ENCODE measurements at places on chromosomes 12 and 14.

- DNase-seq, result no peak
Measured at GRCh38 chr12:52585946-52586345, 12.3 kb upstream of the KRT74 start.

DNA sequence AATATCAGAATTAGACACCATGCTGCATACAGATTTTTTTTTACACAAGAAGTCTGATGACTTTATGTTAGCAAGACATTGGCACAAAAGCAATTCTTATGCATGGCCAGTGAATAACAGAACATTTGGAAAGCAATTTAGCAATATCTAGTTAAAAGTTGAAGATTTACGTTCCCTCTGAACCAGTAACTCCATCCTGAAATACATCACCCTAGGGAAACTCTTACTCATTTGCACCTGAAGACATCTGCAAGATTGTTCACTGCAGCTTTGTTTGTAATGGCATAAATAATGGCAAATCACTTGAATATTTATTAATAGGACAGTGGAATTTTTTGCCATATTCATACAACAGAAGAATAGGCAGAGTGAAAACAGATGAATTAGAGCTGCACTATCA, 670.0 kb upstream of the NOVA1 start:
- DNase-seq, result no peak

DNA sequence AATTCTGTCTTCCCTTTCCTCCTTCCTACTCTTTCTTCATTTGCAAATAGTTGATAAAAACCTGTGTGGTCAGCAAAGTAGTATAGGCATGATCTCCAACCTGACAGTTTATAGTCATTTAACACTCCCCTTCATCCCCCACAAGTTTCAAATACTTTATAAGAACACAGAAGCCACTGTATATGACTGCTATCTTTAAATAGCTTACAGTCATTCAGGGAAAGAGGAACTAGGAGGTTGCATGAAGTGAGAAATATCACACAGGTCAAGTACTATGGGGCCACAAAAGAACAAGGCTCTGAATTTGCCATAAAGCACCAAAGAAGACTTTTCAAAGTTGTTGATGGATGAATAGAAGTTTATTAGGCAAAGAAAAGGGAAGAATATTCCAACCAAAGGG, 431.3 kb downstream of the NPAS3 start:
- no peak for DNase-seq

DNA sequence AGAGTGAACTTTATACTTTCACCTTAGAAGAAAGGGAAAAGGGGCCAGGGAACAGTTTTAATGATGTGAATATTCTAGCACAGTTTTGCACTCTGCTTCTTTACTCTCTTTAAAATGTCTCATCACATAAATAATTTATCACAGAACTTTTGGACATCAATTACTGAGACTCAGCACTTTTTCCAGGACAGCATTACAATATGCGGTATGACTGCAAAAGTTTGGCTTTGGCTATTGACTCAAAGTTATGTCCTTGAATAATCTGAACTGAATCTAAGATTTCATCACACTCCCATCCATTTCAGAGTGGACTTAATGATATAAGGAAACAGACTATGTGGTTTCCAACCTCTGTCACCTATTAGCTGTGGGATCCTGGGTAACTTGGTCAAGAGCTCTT, 11.7 kb downstream of the CCER1 start:
- no peak for DNase-seq

- DNase-seq, result no peak
Measured at GRCh38 chr14:25680934-25681333, 631.0 kb upstream of the STXBP6 start.

DNA sequence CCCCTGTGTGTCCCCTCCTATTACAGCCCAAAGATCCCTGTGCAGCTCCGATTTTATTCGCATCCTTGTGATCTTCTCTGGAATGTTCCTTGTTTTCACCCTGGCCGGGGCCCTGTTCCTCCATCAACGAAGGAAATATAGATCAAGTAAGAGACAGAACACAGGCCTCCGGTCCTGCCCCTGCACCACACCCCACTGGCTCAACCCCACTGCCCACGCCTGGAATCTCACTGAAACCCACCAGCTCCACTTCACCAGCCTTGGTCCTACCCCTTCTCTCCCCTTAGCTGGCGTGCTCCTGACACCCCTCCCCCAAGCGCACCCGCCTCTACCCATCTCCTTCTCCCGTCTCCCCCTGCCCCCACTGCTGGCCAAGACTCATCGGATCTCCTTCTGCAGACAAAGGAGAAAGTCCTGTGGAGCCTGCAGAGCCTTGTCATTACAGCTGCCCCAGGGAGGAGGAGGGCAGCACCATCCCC, 934 bp upstream of the TAPBPL start:
- DNase-seq, result no peak

GRCh38 chr12:15545334-15545733, 223.0 kb downstream of the PTPRO start:
- DNase-seq, result no peak

DNA sequence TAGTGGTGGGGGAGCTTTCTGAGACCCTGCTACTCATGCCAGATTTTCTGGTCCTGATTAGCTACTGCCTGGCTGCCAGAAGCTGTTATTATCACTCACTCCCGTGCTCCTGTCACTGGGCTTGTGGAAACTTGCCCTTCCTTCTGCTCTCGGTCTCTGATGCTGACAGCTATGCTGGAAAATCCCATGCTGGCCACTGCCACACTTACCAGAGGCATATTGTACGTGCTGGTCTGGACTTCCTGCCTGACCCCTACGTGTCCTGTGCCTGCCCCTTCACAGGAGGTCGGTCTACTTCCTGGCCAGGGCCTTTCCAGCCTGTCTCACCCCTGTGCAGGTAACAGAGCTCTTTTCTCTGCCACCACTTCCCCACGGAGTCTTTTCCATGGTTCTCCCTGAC, 149.4 kb upstream of the PLEKHG7 start:
- peak; percentile 33 for DNase-seq

GRCh38 chr14:69328317-69328716, 68.4 kb downstream of the GALNT16 start:
- no peak for DNase-seq

DNA sequence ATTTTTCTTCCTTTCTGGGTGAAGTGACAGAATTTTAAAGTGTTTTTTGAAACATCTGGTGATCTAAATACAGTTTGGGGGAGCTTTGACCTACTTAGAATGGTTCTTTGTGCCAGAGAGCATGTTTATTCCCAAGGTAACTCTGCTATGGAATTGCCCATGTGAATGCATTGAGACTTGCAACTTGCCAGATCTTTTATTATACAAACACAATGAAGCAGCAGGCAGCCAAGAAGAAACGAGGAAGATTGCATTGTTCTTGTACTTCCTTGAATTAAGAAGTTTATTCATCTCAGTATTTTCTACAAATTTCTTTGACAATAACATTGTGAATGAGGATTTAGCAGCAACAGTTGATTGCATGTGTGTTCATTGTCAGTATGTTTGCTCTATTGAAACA, 55.5 kb downstream of the FGD4 start:
- no peak for DNase-seq

DNA sequence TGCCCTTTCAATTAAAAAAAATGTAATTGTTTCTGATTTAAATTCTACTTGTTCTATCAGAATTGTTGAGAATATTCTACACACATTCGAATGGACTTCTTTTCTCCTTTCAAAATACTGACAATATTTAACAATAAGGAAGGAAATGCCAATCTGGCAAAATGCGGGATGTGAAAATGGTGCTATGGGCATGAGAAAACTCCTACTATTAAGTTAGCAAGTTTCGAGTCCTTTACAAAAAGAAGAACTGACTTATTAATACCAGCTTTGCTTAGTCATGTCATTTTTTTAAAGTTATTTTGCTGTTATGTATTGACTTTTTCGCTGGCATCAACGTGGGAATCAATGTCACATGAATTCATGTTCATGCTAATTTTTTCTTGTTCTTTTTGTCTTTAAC, 31.7 kb upstream of the ARL1 start:
- no peak for DNase-seq

- no peak for DNase-seq
Measured at GRCh38 chr14:61602733-61603077, 92.6 kb upstream of the HIF1A start.

GRCh38 chr14:87331991-87332390, 661.0 kb downstream of the GALC start:
- peak; percentile 32 for DNase-seq

DNA sequence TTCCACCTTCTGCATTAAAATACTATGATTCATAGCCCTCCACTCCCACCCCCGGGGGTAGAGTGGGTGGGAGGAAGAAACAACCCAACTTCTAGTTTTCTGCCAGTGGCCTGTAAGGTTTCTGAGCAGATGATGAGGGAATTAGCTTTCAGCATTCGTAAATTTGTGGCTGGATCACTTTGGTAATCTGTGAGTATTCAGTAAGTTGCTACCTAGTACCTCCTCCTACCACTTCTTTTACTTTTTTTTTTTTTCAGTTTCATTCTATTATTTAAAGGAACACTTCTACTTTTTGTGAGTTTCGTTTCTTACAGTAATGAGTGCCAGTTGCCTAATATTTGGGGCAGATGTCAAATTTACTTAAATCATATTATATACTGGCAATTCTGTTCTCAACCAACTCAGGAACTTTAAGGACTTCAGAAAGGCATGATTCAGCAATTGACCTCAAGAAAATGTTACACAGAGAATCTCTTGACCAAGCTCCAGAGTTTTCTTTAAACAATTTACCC, 42.4 kb upstream of the EMP1 start:
- DNase-seq, result no peak

- DNase-seq, result no peak
Measured at GRCh38 chr12:46874642-46875041, 48.8 kb upstream of the SLC38A4 start.

- DNase-seq, result no peak
Measured at GRCh38 chr14:75274050-75274898, 4.4 kb upstream of the FOS start.

DNA sequence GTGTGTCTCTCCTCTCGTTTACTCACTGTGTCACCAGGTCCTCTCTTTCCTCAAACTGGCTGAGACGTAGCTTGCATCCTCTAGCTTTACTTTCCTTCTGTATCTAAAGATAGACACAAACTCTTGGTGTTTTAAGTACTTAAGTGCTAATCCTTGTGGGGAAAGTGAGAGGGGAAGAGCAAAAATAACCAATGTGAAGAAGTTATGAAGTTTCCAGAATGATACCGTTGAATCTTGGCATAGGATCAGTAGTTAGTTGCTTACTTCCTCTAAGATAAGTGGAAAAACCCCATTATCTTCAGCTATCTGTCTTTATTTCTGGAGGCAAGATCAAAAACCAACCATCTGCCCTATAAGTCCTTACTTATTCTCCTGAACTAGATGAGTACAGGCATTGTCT, 10.6 kb downstream of the FAR2 start:
- no peak for DNase-seq

All from NCI-H446 (cell line).